Hematopoietic multipotent progenitor cell (in vitro differentiated cells): ENCODE measurements at places on chromosomes 13 and 19.

DNA sequence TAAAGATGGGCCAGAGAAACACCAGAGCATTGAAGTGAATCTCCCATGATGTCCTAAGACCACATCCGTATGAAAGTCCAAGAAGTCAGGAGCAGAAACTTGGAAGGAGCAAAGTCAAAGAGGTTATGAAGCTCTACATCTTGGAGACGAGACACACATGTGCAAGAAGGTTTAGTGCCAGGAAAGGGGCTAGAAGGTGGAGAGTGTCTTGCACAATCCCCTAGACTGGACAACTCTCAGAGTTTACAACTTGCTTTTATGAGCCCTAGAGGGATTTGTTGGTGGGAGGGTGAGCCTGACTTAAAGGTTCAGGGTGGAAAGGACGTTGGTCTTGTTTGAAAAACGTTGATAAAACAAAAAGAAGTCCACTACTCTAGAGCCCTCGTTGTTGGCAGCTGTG lies 150.6 kb downstream of the GPC6 start:
- no peak for DNase-seq

DNA sequence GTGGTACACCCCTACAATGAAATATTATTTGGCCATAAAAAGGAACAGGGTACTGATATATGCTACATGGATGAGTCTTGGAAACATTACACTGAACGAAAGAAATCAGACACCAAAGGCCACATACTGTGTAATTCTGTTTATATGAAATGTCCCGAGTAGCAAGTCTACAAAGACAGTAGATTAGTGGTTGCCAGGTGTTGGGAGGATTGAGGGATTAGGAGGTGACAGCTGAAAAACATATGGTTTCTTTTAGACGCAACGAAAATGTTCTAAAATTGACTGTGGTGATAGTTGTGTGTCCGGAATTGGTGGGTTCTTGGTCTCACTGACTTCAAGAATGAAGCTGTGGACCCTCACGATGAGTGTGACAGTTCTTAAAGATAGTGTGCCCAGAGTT lies 35.1 kb downstream of the IL17D start:
- no peak for DNase-seq

DNA sequence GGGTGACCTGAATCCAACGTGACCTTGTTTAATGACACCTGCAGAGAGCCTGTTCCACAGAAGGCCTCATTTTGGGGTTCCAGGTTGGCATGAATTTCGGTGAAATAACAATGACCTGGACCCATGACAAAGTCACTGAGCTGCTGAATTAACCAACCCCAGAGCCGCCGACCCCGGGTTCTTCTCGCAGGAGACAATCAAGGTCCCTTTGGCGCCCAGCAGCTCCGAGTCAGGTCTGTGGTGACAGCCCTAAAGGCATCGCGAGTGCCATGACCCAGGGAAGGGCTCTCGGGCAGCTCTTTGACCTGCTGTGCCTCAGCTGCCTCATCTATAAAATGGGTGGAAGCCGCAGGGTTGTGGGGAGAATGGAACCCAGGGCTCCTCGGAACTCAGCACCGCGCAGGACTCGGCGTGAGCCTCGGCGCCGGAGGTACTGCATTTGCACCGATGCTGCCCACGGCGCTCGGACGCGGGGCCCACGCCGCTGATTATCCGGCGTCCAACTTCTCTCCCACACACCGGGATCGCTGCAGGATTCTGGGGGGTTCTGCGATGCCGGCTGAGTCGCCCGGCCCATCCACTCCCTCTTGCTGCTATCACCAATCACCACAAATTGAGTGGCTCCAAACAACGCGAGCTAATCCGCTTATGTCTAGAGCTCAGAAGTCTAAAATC lies 5.7 kb downstream of the SHC2 start:
- DNase-seq, result no peak

DNA sequence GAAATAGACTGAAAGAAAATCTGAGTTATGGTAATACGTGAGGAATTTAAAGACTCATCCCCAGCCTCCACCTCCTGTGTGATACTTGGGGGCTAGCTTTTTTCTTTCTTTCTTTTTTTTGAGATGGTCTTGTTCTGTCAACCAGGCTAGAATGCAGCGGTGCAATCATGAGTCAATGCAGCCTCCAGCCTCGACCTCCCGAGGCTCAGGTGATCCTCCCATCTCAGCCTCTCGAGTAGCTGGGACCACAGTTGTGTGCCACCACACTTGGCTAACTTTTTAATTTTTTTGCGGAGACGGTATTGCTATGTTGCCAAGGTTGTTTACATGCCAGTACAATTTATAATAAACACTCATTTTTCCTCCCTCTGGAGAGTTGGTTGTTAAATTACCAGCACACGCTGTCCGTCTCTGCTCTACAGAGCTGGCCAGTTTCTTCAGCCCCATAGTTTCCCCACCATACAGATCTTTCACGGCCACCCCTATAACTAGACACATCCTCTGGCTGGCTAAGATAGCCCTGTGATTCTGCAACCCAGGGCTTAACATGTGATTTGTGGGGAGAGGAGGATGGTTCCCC lies 4.8 kb downstream of the TNFSF9 start:
- DNase-seq, result no peak

DNA sequence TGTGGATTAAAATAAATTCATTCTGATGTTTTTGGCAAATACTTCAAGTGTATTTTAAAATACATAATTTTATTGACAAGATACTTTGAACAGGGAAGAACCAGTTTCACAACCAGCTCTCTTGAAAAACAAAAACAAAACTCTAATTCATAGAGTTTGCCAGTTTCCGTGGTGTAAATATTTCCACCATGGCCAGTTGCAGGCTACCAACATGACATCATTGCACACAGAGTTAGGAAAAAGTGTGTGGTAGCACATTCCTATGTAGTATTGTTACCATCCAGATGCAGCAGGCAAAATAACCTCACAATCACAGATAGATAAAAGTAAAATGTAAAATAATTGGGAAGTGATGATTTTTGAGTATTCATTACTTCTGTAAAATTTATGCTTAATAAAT lies 7.7 kb upstream of the RNF113B start:
- DNase-seq, result no peak

DNA sequence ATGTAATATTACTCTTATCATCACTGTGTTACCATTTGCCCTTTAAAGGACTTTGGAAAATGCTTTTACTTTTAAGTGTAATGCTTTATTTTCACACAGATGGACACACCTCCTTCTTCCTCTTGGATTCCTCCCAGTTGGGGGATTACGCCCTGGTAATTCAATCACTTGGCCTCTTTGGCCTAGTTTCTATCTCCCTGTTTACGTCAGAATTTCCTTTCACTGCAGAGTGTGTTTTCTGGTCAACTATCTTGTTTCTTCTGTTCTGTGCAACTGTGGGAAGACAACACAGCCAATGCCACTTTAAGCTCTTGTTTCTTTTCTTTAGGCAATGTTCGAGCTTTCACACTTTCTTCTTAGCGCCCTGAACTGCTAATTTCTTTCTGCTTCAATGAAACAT lies 257.3 kb upstream of the MAB21L1 start:
- no peak for DNase-seq

GRCh38 chr13:66275416-66275815 lies 954.7 kb downstream of the PCDH9 start:
- DNase-seq, result no peak

- no peak for DNase-seq
Observed at GRCh38 chr13:27712421-27712820, 79.9 kb upstream of the GSX1 start.

DNA sequence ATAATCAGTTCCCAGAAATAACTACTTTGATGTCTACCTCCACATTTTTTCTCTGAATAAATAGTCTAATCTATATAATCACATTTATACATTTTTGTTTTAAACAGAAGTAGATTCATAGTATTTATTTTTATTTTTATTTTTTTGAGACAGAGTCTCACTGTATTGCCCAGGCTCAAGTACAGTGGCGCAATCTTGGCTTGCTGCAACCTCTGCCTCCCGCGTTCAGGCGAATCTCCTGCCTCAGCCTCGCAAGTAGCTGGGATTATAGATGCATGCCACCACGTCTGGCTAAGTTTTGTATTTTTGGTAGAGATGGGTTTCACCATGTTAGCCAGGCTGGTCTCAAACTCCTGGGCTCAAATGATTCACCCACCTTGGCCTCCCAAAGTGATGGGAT lies 16.7 kb downstream of the TM9SF2 start:
- no peak for DNase-seq

- DNase-seq, result peak; percentile 28
Observed at GRCh38 chr19:10517760-10518443, 655 bp upstream of the S1PR5 start.

DNA sequence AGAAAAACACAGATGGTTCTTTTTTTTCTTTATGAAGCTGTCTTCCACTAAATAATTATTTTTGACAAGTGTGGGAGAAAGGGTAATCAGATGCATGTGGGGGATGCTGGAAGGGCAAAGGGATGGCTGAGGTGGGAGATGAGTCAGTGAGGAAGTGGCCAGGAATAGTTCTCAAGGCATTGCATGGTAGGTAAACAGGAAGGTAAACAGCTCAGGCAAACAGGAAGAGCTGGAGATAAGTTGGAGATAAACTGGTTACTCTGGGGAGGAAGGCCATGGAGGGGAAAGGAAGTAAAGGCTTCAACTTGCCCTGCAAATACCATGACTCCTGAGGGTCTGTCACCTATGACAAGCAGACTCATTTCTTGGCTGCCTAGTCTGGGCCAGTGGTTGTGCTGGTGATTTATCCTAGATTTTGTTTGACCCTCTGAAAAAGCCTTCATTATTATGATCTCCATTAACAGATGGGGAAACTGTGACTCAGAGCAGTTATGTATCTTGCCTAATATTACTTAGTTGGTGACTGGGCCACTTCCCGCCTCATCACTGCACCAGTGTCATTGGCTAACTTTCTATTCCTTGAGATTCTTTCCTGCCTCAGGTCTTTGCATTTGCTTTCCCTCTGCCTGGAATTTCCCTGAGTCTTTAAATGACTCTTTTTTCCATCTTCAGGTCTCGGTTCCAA lies 17.1 kb downstream of the ACTL9 start:
- DNase-seq, result no peak

GRCh38 chr13:46728777-46729176 lies 68.2 kb downstream of the ESD start:
- no peak for DNase-seq

- DNase-seq, result peak; percentile 39
Observed at GRCh38 chr19:48244281-48244680, 11.4 kb downstream of the CARD8 start.

DNA sequence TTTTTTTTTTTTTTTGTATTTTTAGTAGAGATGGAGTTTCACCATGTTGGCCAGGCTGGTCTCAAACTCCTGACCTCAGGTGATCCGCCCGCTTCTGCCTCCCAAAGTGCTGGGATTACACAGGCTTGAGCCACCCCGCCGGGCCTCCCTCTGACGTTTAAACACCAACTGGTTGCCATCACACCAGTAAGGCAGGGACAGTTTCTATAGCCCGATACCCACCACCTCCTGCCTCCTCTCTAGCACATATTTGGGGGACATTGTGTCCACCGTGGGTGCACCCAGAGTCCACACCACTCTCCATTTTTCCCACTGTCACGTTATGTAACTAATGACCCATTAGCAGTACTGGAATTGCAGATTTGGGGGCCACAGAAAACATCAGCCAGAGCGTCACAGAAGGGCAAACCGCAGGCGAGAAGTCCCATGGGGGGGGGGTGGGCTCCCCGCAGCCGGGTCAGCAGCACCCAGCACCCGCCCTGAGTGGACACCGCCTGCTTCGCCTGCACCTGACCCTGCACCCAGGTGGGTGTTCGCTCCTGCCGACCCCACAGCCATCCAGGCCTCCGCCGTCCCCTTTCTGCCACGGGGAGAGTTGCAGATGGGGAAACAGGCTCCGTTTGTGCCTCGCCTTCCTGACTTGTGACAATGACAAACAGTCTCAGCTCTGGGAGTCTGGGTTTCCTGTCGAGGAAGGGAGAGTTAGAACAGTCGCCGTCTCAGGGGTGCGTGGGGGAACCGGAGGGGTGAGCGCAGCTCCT lies 3.6 kb downstream of the ONECUT3 start:
- DNase-seq, result no peak

DNA sequence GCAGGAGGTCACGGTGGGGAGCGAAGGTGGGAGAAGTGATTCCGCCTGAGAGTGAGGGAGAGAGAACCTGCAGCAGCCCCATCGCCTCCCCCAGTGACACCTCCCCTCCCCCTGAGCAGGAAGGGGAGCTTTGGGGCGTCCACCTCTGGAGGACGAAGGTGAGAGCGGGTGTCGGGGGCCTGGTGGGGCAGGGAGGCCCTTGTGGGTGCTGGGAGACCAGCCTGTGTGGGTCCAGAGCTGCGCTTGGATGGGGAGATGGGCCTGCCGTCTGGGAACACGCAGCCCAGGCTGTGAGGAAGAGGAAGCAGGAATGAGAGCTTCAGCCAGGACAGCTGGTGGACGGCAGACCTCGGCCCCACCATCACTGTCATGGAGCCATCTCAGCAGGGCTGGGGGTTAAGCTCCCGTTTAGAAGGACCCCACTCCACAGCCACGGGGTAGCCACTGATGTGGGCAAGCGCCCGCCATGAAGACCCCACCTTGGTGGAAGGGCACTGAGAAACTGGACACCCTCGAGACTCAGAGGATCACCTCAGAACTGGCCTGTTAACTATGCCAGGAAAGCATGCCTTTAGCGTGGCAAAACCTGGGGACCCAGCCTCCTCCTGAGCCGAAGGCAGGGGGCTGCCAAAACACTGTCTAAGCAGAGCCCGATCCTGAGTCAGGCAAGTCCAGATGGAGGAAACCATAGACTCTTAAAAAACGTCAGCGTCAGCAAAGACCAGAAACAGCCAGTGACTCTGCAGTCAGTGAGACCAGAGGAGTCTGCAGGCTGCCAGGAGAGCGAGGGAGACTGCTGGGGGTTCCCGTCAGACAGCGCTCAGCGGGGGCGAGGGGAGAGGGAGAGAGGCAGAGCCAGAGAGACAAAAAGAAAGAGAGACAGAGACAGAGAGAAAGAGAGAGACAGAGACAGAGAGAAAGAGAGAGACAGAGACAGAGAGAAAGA lies 6.4 kb upstream of the PROZ start:
- DNase-seq, result peak; percentile 79

DNA sequence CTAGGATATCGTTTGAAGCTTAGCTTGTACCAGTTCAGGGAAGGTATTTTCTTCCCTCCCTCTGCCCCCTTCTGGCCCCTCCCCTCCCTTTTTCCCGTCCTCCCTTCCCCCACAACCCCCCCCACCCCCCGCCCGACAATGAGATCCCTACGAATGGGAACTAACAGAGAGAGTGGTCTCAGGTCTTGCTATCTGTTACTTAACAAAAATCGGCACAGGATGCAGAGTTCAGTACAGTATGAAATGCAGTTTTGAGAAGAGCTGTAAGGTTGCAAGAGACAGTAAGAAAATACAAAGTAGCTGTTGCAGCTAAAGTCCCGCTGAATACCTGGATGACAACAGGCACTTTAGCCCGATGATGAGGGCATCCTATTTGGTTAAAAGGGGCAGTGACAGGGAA lies 3.1 kb upstream of the DACH1 start:
- DNase-seq, result no peak

DNA sequence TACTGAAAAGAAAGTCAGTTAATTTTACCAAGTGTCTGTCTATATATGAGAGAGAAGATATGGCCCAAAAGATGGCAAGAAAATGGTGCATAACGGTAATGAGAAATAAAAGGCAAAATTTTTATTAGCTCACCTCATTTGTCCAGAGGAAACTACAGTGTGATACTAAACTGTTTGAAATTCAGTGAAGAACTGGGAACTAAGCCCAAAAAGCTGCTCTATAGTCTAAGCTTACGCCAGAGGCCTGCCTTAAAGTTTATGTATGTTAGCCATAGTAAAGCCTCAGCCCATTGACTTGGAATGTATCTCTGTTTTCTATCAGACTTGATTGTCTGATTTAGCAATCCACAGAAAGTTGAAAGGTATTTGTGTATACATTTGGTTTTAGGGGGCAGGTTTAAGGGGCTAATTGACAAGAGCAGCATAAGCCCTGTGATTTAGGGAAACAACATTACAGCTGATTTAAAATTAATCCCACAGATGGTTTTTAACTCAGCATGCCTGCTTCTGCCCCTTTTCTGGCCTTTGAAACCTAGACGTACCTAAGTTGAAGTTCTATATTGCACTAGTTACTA lies 91.0 kb upstream of the MAB21L1 start:
- no peak for DNase-seq
